Right forelimb (tissue), 1 donor: ENCODE measurements at places on chromosomes 4 and X.

- no peak for DNase-seq
Measured at GRCh38 chrX:104972737-104973136, 247.8 kb downstream of the TEX13A start.

- DNase-seq, result no peak
Measured at GRCh38 chrX:154649503-154650220, 3.7 kb downstream of the CTAG2 start.

DNA sequence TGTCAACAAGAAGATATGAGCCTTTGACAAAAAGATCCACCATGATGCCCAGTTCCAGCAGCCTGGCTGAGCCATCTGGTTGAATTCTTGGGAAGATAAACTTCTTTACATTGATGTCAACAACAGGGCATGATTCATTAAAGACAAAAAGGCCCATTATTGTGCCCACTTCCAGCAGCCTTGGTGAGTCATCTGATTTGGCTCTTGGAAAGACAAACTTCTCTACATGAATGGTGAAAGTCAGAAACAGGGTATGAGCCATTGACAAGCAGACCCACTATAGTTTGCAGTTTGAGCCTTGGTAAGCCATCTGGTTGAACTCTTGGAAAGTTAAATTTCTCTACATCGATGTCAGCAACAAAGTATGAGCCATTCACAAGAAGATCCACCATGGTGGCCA, 4.1 kb upstream of the CSF2RA start:
- DNase-seq, result no peak

DNA sequence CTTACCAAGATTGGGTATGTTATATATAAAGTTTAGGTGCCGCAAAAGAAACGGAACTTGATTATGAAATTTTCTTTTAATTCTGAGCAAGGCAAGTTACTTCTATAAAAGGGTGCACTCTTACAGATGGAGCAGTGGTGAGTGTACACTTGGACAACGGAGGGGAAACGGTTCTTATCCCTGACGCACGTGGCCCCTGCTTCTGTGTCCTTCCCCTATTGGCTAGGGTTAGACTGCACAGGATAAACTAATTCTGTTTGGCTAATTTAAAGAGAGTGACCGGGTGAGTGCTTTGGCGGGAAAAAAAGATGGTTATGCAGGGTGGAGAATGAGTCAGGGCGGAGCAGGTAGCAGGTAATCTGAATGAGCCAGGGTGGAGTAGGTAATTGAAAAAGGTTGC, 149.5 kb downstream of the GC start:
- DNase-seq, result no peak

GRCh38 chr4:38818441-38818976, 13.9 kb upstream of the TLR1 start:
- DNase-seq, result no peak
